ENCODE measurements at places on chromosomes 7 and 10. TPM values are rescaled to one million over a fixed set of nuclear protein-coding genes. Genes with fewer than 3 reads are reported as not detected.

Gene CELF2
- 4.0 TPM for total RNA-seq

Gene ADIRF
- 26.0 TPM for total RNA-seq

Gene TRIM50
- not detected for total RNA-seq

Gene IFRD1
- 30.3 TPM for total RNA-seq

Gene PDLIM1
- 51.1 TPM for total RNA-seq

Gene COL1A2
- total RNA-seq, result 9.2 TPM

Gene TAX1BP1
- total RNA-seq, result 52.8 TPM

Gene UCMA
- total RNA-seq, result not detected

Gene FANK1
- 1.0 TPM for total RNA-seq

Gene PTPRN2
- total RNA-seq, result 3.4 TPM

Gene EPHB6
- total RNA-seq, result under 0.01 TPM

Gene PLAU
- 11.8 TPM for total RNA-seq

Gene PSMC2
- total RNA-seq, result 166 TPM

Gene ZNF425
- 2.5 TPM for total RNA-seq

Gene LYZL2
- not detected for total RNA-seq

Gene FAM170B
- total RNA-seq, result not detected

Gene MSMB
- total RNA-seq, result not detected

Gene NPFFR1
- total RNA-seq, result not detected

Gene TSPAN33
- under 0.01 TPM for total RNA-seq

Gene AGMO
- total RNA-seq, result 0.51 TPM

Gene TMEM176B
- not detected for total RNA-seq

Gene VAX1
- total RNA-seq, result not detected

Gene MOGAT3
- total RNA-seq, result not detected

Gene DNAH11
- total RNA-seq, result 0.13 TPM

Gene ZNF239
- 0.13 TPM for total RNA-seq

Gene UTF1
- total RNA-seq, result not detected

Gene ZNF680
- total RNA-seq, result 9.5 TPM
